ENCODE measurements at places on chromosomes 4 and X.

GRCh38 chr4:40311811-40312346 is 23.3 kb upstream of the CHRNA9 start:
- DNase-seq, result no peak

DNA sequence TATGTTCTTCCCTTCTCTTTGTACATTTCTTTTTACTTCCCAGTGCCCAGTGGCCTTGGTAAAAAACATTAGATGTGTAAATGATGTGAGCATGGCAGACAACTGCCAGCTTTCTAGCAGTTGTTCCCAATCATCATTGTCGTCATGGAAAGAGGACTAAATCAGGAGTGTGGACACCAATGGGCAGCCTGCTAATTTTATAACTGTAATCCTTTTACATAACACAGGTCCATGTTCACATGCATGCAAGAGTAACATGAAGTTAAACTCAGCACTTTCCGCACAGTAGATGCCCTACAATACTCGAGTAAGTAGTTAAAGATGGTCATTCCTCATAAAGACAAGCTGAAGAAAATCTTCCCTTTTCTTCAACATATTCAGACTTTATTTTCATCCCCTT is 23.4 kb upstream of the G3BP2 start:
- DNase-seq, result no peak

DNA sequence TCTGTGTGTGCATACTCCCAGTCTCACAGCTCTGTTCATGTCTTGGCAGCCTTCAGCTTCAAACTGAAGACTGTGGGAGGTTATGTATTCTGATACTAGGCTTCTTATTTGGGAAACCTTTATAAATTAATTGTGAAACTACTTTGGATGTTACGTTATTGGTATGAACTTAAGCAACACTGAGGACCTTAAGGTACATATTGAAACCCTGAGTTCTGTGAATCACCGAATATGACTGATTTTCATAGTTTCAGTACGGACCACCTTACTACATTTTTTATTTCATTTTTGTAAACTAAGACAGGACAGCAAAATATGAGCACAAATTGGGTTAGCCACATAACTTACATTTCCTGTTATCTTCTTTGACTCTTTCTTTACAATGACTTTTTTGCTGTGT is 498.4 kb downstream of the PDGFC start:
- DNase-seq, result no peak

DNA sequence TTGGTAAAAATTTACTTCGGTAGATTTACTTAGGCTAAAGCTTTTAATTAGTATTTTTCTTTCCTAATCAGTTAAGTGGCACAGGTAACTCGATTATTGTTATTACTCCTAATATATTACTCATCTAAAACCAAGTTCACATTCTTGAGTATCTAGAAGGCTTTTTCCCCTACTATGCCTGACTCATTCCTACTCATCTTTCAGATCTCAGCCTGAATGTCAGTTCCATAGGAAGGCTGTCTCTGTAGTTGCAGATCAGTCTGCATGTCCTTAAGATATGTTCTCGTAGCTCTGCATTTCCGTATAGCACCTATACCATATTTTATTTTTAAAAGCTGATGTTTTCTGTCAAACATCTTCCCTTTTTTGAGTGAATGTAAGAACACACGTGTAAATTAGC is 5.9 kb upstream of the FAM184B start:
- DNase-seq, result no peak

GRCh38 chr4:41466249-41466648 is 71.7 kb upstream of the LIMCH1 start:
- DNase-seq, result no peak

- no peak for DNase-seq
Measured at GRCh38 chrX:16853537-16853936, 16.6 kb downstream of the RBBP7 start.

GRCh38 chr4:47664051-47664826 is 173.6 kb downstream of the CORIN start:
- DNase-seq, result no peak

DNA sequence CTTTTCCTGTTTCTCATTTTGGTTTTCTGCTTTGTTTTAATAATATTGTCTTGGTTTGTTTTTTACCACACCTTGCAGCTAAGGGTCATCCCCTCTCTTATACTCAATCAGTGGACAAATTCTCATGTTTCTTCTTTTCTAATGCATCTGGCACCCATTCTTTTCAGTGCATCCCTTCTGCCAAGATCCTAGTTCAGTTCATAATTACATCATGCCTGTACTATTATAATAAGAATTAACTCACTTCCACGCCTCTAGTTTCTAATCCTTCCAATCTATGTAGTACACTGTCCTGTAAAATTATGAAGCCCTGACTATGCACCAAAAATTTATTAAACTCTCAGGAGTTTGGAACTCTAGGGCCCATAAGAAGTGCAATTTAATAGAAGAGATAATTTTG is 126.1 kb downstream of the FAT4 start:
- DNase-seq, result no peak

DNA sequence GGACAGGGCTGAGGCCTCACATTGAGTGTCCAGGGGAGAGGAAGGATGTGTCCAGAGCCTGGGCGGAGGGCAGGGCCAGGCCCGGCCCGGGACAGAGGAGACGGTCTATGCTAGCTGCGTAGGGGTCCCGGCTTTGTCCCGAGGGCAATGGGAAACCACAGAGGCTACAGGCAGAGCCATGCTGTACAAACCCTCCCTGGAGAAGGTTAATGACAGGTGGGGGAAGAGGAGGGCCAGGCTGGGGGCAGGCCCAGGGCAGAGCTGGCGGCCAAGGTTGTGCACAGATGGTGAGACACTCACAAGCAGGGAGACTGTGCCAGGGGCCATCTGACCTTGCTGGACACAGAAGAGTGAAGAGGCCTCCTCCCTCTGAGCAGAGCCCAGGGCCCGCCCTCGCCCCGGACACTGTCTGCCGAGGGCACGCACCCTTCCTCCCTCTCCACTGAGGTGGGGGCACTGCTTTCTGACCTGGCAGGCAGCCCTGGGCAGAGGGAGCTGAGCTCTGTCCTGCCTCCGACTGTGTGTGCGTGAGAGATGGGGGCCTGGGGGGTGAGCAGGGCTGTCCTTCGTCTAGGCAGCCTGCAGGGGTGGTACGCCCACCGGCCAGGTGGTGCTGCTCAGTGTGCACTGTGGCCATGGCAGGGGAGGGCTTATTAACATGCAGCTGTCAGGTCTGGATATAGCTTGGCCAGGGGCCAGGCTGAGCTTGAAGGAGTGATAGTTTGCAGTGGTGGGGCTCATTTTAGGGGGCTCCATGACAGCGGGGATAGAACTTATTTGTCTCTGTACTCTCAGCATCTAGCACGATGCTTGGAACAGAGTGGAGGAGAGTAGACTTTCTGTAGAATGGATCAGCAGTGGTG is 75.7 kb upstream of the LRPAP1 start:
- peak; percentile 30 for DNase-seq

DNA sequence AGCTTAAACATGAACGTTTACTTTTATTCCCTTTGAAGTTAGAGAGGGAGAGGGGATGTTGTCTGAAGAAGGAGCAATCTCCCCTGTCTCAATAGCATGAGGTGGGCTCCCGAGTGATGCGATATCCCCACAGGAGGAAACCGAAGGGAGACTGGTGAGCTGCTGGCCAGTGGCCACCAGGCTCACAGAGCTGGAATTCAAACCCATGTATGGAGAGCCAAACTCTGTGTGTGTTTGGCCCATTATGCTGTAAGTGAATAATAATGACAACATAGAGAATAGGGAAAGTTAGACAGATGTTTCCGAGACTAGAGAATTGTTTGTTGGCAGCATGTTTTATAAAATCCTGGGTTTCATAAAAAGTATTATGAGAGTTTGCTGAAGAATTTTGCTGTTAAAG is 66.1 kb upstream of the CLNK start:
- DNase-seq, result no peak

GRCh38 chr4:25878676-25879075 is 15.9 kb upstream of the SEL1L3 start:
- no peak for DNase-seq

DNA sequence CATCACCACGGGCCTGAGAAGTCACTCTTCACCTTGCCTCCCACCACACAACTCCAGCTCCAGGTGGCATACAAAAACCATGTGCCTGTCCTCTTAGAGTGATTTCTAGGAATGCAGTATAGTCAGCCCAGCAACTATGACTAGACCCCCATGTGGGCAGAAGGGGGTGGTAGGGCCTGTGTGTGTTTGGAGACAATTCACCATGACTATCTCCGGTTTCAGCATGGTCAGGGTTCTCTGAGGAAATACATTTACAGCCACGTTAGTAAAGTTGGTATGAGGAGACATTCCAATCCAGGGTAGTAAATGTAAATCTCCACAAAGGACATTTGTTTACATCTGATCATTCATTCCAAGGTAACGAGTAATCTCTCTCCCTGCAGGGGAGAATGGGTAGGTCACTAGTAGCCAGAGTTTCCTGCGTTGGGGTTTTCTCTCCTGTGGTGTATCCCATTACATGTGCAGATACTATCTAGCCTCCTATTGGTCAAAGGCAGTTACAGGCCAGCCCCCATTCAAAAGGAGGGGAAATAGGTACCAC is 4.2 kb upstream of the MTMR1 start:
- DNase-seq, result no peak

DNA sequence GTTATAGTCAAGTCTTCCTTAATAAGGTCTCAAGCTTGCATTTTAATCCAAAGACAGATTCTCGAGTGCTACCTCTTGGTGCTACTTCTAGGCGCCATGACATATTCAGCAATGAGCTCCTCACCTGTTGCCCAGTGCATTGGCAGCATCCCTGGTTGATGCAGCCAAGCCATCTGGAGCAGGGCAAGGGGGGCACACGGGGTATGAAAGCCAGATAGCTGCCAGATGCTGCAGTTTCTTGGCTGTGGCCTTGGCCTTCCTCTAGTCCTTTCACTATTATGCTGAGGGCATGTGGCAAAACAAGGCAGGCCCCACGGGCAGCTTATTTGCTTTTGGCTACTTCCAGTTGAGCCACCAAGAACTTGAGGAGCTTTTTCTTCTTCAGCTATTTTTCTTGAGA is 168.6 kb upstream of the PGRMC2 start:
- no peak for DNase-seq

DNA sequence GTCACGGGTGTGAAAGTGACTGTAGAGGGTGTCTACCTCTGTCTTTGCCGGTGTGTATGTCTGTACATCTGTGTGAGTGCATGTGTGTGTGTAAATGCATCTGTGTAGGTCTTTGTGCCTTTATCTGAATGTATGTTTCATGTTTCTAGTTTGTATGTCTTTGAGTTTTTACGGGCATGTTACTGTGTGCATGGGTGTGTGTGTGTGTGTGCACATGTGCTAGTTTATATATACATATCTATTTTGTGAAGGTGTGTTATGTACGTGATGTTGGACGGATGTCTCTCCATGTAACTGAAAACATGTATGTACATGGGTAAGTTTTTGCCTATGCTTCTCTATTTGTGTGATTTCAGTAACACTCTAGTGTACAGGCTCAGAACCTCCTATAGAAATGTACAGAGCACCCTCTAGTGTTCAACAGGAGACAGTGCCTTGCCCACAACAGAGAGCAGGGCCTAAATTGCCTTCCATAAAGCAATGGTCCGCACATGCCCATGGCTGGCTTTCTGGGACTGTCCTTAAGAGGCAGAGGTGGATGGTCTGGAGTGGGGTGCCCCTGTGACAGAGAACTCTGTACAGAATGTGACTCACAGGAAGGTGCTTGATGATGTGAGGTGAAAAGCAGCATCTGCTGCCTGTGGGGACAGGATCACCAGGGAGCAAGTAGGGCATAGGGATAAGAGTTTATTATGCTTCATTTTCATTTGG is 343.5 kb downstream of the RAPGEF2 start:
- peak; percentile 46 for DNase-seq

DNA sequence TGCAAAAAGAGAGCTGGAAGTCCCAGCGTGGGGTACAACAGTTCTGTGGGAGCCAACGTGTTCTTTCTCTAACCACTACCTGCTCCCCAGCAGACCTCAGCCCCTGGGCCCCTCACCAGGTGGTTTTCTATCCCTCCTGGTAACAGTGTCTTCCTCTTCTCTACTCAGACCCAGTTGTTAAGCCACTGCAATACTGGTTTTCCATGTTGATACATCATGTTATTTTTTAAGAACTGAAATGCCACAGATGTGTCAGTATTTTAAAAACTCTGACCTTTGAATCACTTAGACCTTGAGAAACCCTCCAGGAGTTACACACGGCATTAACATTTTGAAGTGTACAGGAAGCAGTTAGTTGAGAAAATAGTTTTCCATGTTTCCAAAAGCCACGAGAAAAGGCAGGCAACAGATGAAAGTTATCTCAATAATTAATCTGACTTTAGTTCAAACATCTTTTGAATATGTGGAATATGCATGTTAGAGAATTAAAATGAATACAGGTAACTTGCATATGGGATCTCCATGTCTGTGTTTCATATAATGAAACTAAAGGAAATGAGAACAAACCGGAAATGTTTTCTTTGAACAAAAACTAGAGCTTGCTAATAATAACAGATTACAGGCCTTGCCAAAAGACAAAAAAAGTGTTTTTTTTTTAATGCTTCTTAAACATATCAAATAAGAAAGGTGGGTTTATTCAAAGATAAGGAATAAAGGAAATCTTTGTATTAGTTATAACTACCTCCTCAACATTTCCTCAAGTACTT is 108.8 kb downstream of the ZNF827 start:
- no peak for DNase-seq

GRCh38 chr4:140150886-140151698 is 2.9 kb downstream of the MAML3 start:
- DNase-seq, result peak; percentile 66

DNA sequence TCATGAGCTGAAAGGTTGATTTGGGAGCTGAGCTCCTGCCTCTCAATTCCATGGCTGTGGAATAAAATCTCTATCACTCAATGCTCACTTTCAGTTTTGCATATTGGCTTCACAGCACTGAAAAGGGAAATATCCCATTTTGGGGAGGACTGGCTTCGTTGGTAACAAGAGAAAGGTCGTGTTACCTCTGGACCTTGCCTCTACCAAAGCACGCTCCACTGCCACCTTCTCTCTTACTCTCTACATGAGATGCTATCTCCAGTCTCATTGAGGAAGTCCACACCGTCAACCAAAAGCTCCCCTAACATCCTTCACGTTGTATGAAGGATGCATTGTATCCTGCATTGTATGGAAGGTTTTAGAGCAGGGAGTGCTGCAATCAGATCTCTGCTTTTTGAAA is 195.0 kb upstream of the LDB2 start:
- DNase-seq, result no peak

DNA sequence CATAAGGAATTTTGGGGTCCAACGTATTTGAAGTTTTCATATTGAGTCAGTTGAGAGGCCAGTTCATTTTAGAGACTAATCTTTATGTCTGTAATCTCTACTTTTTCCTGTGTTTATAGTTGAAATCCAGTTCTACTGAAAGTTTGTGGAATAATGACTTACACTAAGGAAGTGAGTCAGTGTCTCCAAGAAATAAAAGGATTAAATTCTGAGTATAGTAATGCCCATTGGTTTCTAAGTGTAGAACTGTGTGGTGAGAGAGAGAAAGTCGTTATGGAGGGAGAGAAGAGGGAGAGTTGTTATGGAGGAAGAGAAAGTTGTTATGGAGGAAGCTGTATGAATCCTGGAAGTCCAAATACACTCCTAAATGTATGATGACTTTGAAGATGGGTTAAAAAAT is 264.6 kb upstream of the HAND2 start:
- DNase-seq, result no peak

DNA sequence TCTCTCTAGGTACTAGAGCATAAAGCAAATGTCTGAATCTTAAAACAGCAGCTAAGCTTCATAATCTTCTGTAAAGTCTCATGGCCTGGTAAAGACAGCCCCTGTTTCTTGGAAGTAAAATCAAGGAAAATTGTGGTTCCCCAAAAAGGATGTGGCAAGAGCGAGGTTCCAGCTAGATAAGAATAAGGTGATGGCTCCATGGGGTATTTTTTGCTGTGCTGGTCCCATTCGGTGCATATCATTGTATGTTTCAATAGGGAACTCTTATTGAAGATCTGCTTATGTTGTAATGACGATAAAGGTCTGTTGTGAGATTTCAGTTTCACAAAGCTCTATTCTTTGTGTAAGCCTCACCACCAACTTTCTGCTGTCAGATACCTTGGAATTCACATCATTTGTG is 316.9 kb upstream of the NOCT start:
- DNase-seq, result no peak

Data from NCI-H774 (cell line).